Activated CD8-positive, alpha-beta T cell treated with anti-CD3 and anti-CD28 coated beads, Interleukin-2, amount 10 ng/mL, durations not matched to agents 7 days and 5 days (primary cell): ENCODE measurements at places on chromosomes 3 and 15. TPM values are rescaled to one million over a fixed set of nuclear protein-coding genes. Genes with fewer than 3 reads are reported as not detected.

GRCh38 chr3:81443457-81443782, 318.0 kb downstream of the GBE1 start:
- DNase-seq, result no peak

DNA sequence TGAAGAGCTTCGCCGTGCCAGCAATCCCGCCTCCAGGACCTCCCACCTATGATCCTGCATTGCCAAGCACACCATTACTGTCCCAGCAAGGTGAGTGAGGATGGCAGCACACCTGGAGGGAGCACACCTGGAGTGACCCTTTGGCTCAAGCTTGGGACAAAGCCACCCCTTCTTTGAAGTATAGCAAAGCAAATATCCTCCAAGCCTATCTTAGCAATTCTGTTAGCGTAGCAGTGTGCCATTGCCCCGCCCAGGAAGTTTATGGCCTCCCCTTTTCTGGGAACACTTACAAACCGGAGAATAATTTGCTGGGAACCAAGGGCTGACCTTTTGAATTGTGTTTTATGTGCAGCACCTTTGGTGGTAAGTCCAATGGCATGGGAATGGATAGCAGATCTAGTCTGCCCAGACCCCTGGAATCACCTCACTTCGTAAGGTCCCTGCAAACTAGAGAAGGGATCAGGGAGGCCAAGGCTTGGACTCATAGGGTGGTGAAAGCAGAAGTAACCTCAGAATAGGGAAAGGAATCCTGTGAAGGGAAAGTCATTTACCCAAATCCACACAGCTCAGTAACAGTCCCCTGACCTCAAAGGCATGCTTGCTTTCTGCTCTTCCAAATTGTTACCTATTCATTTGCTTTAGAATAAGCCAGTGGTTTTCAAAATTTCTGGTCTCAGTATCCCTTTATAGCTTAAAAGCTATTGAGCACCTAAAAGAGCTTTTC, 70.1 kb downstream of the HCN4 start:
- no peak for DNase-seq

TBCCD1 gene
- total RNA-seq, result 19.4 TPM

GRCh38 chr15:80560601-80561400, 134.3 kb upstream of the ABHD17C start:
- no peak for DNase-seq

CHRNA7 gene
- 0.24 TPM for total RNA-seq

GRCh38 chr3:46536758-46537157, 29.3 kb downstream of the LRRC2 start:
- no peak for DNase-seq

GRCh38 chr15:49045751-49046219, 461 bp downstream of the SECISBP2L start:
- no peak for DNase-seq
